ENCODE measurements at places on chromosomes 4 and X.
A peak's percentile ranks its signal among the peaks of the same experiment; 100 is the strongest.

GRCh38 chr4:108114503-108114902, 54.2 kb downstream of the LEF1 start:
- no peaks in the 10 kb centered on the region for H3K36me3 ChIP-seq
- no peak for DNase-seq
- H3K27me3 ChIP-seq: no peaks in the 10 kb centered on the region
- peak overlapping the region; percentile 97 for H3K27ac ChIP-seq

GRCh38 chrX:28180096-28180495, 198.8 kb upstream of the DCAF8L1 start:
- no peaks in the 10 kb centered on the region for H3K4me1 ChIP-seq
- H3K27me3 ChIP-seq: no peaks in the 10 kb centered on the region
- H3K27ac ChIP-seq: no peak overlapping the region
- no peak overlapping the region for H3K4me3 ChIP-seq
- DNase-seq: no peak

GRCh38 chr4:96524311-96524875, 684.5 kb downstream of the PDHA2 start:
- H3K27ac ChIP-seq: no peak overlapping the region
- no peaks in the 10 kb centered on the region for H3K4me1 ChIP-seq
- H3K27me3 ChIP-seq: no peaks in the 10 kb centered on the region
- no peak overlapping the region for H3K4me3 ChIP-seq

- H3K27ac ChIP-seq: no peak overlapping the region
- no peak for DNase-seq
- peaks cover 20% of the 10 kb centered on the region for H3K4me1 ChIP-seq
- peak overlapping the region; percentile 92 for H3K4me3 ChIP-seq
- H3K36me3 ChIP-seq: peaks cover 8% of the 10 kb centered on the region
- H3K27me3 ChIP-seq: peaks cover 13% of the 10 kb centered on the region
Observed at GRCh38 chr4:6201580-6202091, 1.3 kb upstream of the JAKMIP1 start.

- no peaks in the 10 kb centered on the region for H3K27me3 ChIP-seq
- peaks cover 49% of the 10 kb centered on the region for H3K4me1 ChIP-seq
- no peak overlapping the region for H3K4me3 ChIP-seq
- peak overlapping the region; percentile 89 for H3K27ac ChIP-seq
Observed at GRCh38 chr4:2486981-2487380, 18.1 kb downstream of the RNF4 start.

- no peak overlapping the region for H3K4me3 ChIP-seq
- H3K27me3 ChIP-seq: peaks cover 20% of the 10 kb centered on the region
- peaks cover 4% of the 10 kb centered on the region for H3K36me3 ChIP-seq
- no peaks in the 10 kb centered on the region for H3K4me1 ChIP-seq
- no peak overlapping the region for H3K27ac ChIP-seq
- no peak for DNase-seq
Observed at GRCh38 chr4:72951628-72952027, 117.9 kb downstream of the COX18 start.

GRCh38 chr4:1405254-1405635, 997 bp downstream of the NKX1-1 start:
- H3K4me1 ChIP-seq: peaks cover 16% of the 10 kb centered on the region
- no peak overlapping the region for H3K27ac ChIP-seq
- peak overlapping the region; percentile 67 for H3K4me3 ChIP-seq
- peaks cover 4% of the 10 kb centered on the region for H3K36me3 ChIP-seq

DNA sequence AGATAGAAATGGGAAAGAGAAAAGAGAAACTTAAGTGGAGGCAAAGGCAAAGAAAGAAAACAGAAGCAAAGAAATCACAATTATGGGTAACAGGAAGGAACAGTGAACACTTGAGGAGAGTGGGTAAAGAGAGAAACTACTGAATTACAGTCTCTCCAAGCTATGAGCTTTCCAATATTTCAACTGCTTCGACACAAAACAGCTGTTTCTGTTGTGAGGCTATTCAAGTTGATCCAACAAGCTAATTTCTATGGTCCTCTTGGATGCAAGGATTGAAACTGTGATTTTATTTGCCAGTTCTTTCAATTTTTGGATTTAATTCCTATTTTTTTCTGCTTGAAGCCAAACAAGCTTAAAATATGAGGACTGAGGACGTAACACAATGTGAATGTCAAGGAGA, 80.5 kb upstream of the ADGRA3 start:
- no peak for DNase-seq
- H3K27ac ChIP-seq: no peak overlapping the region
- no peaks in the 10 kb centered on the region for H3K4me1 ChIP-seq
- H3K27me3 ChIP-seq: no peaks in the 10 kb centered on the region

GRCh38 chr4:37434469-37434868, 189.9 kb downstream of the NWD2 start:
- no peak for DNase-seq
- H3K27me3 ChIP-seq: peaks cover 38% of the 10 kb centered on the region
- no peak overlapping the region for H3K27ac ChIP-seq
- no peaks in the 10 kb centered on the region for H3K4me1 ChIP-seq

DNA sequence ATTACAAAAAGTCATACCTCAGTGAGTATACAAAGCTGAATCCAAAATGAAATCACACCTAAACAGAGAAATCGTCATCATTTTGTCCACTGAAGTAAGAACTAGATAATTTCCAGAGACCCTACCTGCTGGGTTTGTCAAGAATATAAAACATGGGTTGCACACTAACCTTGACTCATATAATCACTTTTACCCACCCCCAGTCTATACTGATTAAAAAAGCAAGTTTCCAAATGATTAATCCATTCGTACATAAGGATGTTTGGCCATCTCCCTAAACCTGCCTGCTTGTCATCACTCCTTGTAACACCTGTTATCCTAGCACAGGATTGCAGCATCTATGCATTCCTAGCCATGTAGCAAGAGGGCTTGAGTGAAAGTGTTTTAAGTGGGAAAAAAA, 4.7 kb downstream of the RAP2C start:
- no peak for DNase-seq
- peak overlapping the region; percentile 54 for H3K27ac ChIP-seq
- H3K4me1 ChIP-seq: peaks cover 30% of the 10 kb centered on the region
- H3K27me3 ChIP-seq: no peaks in the 10 kb centered on the region
- peaks cover 2% of the 10 kb centered on the region for H3K36me3 ChIP-seq

DNA sequence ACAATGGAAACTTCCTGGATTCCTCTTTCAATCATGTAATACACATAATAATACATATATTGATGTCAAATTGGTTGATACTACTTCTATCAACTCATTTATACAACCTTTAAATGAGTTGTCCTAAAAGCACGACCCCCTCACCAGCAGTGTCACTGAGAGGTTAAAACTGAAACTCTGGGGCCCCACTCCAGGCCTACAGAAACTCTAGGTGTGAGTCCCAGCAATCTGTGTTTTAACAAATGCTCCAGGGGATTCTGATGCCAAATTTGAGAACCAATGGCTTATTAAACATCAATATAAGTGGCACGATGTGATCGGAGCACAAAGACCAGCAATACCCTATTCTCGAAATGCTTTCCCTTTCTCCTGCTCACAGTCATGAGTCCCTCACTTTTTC, 47.9 kb downstream of the ATP8A1 start:
- H3K36me3 ChIP-seq: peaks cover 7% of the 10 kb centered on the region
- H3K4me3 ChIP-seq: no peak overlapping the region
- no peak overlapping the region for H3K27ac ChIP-seq

DNA sequence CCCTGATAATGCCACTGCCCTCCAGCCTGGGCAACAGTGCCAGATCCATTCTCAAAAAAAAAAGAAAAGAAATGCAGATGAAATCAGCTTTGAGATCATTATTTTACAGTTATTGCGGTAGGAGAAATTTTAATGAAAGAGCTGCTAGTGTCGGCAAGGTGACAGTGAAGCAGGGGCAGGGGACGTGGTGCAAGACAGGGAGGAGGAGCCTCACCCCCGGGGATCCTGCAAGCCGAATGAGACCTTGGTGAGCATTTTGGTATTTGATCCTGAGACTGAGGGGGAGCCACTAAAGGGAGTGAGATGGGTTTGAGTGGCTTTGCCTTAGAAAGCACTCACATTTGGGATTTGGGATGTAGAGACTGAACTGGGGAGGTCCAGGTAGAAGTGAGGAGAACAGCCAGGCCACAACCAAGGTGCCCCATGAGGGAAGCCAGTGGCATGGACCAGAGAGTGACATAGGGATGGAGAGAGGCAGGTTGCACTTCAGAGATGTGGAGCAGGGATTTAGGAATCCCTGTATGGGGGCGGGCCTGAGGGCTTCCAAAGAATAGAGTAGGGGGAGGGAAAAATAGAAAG, 23.6 kb downstream of the RBM10 start:
- H3K36me3 ChIP-seq: peaks cover 2% of the 10 kb centered on the region
- no peaks in the 10 kb centered on the region for H3K4me1 ChIP-seq
- no peak for DNase-seq
- H3K4me3 ChIP-seq: no peak overlapping the region
- H3K27me3 ChIP-seq: no peaks in the 10 kb centered on the region

GRCh38 chr4:7166237-7166636, 26.1 kb upstream of the SORCS2 start:
- H3K36me3 ChIP-seq: peaks cover 2% of the 10 kb centered on the region
- peaks cover 36% of the 10 kb centered on the region for H3K27me3 ChIP-seq
- H3K4me3 ChIP-seq: no peak overlapping the region
- peaks cover 6% of the 10 kb centered on the region for H3K4me1 ChIP-seq
- DNase-seq: no peak

DNA sequence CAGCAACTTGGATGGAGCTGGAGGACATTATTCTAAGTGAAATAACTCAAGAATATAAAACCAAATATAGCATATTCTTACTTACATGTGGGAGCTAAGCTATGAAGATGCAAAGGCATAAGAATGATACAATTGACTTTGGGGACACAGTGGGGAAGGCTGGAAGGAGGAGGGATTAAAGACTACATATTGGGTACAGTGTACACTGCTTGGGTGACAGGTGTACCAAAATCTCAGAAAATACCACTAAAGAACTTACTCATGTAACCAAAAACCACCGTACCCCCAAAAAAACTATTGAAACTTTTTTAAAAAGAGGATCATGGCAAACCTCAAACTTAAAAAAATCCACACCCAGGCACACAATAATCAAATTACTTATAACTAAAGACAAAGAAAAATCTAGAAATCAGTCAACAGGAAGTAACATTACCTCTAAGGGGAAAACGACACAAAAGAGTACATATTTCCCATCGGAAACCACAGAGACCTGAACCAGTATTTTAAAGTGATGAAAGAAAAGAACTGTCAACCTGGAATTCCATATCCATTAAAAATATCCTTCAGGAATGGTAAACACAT, 241.8 kb downstream of the PRDM5 start:
- H3K27ac ChIP-seq: no peak overlapping the region
- peaks cover 15% of the 10 kb centered on the region for H3K27me3 ChIP-seq
- no peak overlapping the region for H3K4me3 ChIP-seq
- no peaks in the 10 kb centered on the region for H3K36me3 ChIP-seq

DNA sequence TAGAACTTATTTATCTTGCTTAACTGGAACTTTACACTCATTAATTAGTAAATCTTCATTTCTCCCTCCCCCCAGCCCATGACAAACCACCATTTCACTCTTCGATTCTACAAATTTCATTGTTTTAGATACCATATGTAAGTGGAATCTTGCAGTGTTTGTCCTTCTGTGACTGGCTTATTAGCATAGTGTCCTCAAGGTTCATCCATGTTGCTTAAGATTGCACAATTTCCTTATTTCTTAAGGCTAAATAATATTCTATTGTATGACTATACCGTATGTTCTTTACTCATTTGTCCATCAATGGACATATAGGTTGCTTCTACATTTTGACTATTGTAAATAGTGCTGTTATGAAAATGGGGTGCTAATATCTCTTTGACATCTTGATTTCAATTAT, 24.5 kb upstream of the RNF212 start:
- H3K27me3 ChIP-seq: peaks cover 42% of the 10 kb centered on the region
- H3K36me3 ChIP-seq: peaks cover 2% of the 10 kb centered on the region
- H3K4me3 ChIP-seq: peak overlapping the region; percentile 87
- DNase-seq: no peak
- H3K27ac ChIP-seq: no peak overlapping the region

GRCh38 chr4:153791746-153792617, 3.1 kb upstream of the SFRP2 start:
- peaks cover 90% of the 10 kb centered on the region for H3K27me3 ChIP-seq
- no peak overlapping the region for H3K27ac ChIP-seq
- DNase-seq: no peak
- peaks cover 27% of the 10 kb centered on the region for H3K4me1 ChIP-seq

DNA sequence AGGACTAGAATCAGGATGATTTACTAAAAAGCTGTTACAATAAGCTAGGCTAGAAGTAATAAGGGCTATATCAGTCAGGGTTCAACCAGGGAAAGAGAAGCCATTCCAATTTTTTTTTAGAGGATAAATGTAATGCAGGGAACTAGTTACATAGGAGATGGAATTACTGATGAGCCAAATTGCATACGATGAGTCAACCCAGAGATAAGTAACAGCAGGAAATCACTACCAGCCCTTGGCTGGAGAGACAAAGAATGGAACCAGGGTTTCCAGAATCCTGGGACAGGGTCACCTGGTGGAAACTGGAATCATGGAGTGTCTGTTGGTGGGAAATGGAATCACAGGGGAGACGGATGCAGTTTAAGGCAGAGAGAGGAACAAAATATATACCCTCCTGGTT, 13.1 kb upstream of the MAGEA4 start:
- no peak overlapping the region for H3K27ac ChIP-seq
- no peaks in the 10 kb centered on the region for H3K36me3 ChIP-seq
- H3K27me3 ChIP-seq: no peaks in the 10 kb centered on the region
- H3K4me1 ChIP-seq: no peaks in the 10 kb centered on the region
- H3K4me3 ChIP-seq: no peak overlapping the region
- DNase-seq: no peak

DNA sequence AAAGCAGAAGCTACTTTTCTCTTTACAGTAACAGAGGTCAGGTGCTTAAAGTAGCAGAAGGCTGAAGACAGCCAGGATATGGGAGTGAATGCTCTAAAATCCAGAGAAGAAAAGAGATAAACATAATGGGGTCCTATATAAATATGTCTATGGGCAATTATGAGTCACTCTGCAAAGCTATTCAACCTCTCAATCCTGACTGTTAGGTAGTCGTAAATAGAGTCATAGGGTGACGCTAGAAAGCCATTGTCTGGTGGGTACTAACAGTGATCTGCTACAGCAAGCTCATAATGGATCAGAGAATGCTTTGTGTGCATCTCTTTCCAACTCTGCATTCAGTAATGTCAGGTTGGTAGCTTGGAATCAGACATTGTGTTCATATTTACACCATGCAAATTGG, 53.5 kb upstream of the PDE5A start:
- no peaks in the 10 kb centered on the region for H3K36me3 ChIP-seq
- H3K4me3 ChIP-seq: no peak overlapping the region
- no peak for DNase-seq
- H3K27ac ChIP-seq: no peak overlapping the region

All from T-helper 17 cell (primary cell).